ENCODE measurements at places on chromosomes 5 and 9.

DNA sequence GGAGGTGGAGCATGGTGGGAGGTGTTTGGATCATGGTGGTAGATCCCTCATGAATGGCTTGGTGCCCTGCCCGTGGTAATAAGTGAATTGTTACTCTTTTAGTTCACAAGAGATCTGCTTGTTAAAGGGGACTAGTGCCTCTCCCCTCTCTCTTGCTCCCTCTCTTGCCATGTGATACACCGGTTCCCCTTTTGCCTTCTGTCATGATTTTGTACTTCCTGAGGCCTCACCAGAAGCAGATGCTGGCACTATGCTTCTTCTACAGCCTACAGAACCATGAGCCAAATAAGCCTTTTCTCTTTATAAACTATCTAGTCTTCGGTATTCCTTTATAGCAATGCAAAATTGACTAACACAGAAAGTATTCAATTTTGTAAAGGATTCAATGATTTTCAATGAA lies 817.1 kb downstream of the TLR4 start:
- DNase-seq: no peak

- DNase-seq: no peak
These were observed 1.4 kb upstream of the NKD2 start for GRCh38 chr5:1007221-1007680.

- DNase-seq: no peak
These were observed 241.8 kb downstream of the FANCC start for GRCh38 chr9:95075700-95076099.

- DNase-seq: no peak
These were observed 85.9 kb downstream of the OSMR start for GRCh38 chr5:38931731-38932130.

DNA sequence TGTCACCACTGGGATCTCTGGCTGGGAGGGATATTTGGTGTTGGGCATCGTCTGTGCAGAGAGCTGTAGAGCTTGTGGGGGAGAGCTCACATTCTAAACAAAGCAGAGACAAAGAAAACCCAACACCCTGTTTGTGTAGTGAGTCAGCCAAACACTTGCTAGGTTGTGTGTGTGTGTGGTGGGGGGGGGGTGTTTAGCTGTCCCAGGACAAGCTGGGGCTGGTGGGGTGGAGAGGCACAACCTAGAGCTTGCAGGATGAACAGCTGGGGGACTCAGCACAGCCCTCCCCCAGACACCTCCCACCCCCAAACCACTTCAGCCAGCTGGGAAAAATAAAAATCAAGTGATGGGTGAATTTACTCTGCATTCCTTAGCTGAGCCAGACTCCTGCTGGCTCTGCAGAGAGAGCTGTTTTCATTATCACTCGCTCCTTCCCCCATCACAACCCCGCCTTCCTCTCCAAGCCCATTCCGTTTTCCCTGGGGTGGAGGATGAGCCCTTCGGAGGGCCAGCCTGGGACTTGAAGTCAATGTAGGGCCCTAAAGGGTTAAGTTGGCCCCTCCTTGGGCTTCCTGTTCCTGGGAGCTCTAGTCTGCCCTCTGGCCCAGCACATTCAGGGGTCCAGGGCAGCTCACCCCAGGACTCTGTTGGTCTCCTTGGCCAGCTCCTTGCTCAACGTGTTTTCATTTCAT lies 2.6 kb downstream of the OLFML2A start:
- peak; percentile 98 for DNase-seq

DNA sequence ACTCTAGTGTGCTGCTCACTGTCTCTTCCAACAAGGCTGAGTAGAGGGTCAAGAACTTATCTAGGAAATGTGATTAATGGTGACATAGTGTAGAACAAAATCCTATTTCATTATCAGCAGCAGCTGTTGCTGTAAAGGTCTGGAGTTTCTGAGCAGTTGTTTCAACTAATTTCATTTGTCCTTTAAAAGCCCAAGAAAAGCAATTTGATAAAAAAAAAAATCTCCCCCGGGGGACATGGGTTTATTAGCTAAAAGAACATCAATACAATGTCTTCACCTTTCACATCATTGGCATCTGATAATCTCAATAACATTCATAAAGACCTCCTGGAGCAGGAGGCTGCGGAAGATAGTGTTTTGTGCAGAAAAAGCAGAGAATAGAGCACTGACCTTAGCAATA lies 468.1 kb downstream of the KCTD16 start:
- peak; percentile 1 for DNase-seq

DNA sequence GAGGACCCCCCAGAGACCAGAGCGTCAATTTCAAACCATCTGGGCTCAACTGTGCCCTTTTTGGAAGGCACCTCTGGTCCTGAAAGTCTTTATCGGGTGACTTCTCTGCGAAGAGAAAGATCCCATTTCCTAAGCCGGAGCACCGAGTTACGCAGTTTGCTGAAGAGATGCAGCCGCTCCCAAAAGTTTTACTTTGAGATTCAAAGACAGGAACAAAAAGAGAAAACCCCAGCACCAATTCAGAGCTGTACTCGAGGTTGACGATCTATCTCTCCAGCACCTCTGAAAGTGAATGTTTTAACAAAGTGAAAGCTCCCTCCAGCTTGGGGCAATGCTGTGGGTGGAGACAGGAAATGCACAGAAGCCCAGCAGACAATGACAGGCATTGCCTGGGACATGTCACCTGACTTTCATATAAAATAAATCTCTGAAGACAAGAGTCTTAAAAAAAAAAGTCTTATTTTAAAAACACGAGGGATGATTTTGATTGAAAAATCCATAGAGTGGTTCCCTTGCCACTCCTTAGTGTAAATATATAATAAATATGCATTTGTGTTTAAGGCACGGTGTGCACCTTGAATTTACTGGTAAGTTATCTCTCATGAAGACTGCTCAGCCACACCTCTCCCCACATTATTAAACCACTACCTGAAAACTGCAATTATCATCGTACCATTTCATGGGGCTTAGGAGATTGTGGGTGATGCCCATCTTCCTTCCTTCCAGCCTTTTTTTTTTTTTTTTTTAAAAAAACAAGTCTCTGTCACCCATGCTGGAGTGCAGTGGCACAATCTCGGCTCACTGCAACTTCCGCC lies 79.9 kb downstream of the FNBP1 start:
- no peak for DNase-seq

Measured in myocyte (in vitro differentiated cells).